ENCODE measurements at places on chromosomes 7 and 10.

DNA sequence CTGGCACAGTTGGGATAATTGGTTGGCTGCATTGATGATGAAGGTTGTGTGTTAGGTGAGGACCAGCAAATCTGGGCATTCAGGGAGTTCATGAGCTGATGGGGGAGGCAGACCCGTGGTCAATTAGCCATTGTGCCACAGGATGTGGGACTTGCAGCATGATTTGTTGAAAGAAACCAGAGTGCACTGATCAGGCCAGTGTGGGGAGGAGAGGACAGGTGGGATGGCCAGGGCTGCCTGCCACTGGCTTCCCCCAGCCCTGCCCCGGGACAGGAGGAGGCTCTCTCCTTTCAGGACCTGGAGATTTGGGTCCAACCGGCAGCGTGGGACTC lies 4.3 kb downstream of the CLIP2 start:
- no peak for DNase-seq

DNA sequence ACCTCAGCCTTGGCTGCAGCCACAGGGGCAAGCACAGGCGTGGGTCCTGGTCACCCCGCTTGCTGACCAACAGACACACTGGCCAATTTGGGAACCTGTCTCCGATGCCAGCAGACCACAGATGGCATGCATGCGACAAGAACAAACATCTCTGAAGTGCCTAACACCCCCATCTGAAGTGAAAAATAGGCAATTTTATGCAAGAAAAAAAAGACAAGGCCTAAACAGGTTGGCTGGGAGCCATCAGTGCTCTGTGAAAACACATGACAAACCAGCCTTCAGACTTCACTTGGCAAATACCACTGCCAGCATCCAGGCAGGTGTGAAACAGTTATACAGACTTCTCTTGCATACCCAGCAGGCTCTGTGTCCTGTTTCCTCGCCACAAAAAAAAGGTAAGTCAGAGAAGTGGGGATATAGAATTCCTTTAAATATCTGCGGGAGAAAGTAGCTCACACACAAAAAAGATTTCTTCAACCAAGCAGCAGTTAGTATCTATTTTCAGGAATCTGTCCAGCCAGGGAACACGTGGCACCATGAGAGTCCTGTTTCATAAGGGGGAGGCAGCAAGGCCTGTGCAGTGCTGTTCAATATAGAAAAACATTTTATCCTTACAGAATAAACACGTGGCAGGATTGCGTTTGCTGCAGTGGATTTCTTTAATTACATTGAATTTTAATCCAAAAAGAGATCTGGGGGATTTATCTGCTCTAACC lies 293.4 kb upstream of the MKLN1 start:
- no peak for DNase-seq

GRCh38 chr7:15309872-15310271 lies 251.9 kb downstream of the AGMO start:
- DNase-seq, result no peak

DNA sequence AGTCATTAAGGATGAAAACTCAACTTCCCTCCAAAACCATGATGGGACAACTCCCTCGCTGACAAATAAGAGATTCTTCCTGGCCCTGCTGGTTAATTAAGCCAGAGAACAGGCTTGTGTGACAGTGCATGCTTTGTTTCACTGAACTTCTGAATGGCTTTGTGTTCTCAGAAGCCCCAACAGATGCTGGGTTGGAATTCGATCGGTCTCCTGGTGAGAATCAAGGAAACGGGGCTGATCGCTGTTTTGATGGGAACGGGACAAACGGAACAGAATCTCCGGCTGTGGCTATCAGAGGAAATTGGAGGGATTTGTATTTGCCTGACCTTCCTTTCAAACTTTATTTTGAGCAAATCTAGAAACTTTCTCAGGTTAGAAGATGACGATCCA lies 145.0 kb downstream of the RNF216 start:
- no peak for DNase-seq

DNA sequence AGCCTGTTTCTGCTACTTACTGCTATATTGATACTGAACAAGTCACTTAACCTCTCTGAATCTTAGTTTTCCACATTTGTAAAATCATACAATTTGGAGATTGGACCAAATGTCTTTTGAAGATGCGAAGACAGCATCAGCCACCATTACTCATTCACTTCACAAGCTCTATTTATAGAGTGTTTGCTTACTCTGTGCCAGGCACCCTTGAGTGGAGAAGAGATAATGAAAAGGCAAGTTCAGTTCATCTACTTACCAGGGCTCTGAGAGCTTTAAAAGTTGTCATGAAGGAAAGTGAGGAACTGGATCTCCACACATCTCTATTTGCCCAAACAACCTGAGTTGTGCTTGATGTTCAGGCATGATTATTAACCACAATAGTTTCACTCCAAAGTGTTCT lies 277.5 kb downstream of the CSTF2T start:
- DNase-seq, result no peak

GRCh38 chr10:101174319-101174718 lies 43.2 kb downstream of the TLX1 start:
- no peak for DNase-seq

- DNase-seq, result no peak
Measured at GRCh38 chr7:98630770-98631169, 13.7 kb downstream of the NPTX2 start.

DNA sequence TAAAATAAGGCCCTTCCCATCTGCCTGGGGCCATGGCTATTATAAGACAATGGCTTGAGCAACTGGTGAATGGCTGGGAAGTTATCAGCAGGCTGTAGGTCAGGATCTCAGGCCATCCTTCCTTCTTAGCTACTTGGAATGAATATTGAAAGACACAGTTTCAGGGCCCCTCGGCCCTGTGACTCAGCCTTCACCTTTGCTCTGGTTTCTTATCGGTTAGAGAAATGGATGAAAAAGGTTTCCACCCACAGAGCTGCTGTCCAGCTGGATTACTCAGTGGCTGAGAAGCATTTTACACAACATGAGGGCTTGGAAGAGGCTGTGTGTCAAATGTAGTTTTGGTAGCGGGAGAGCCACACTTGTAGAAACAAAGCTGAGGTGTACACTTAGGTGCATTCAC lies 9.4 kb downstream of the ACSL5 start:
- no peak for DNase-seq

GRCh38 chr7:50812841-50813475 lies 30.3 kb upstream of the GRB10 start:
- peak; percentile 84 for DNase-seq

Data from aorta (tissue), 5 donors.